ENCODE measurements at places on chromosomes 6 and 20.

- no peak for DNase-seq
These were observed 68.6 kb downstream of the BCKDHB start for GRCh38 chr6:80174900-80175572.

GRCh38 chr20:50471231-50471630, 39.0 kb upstream of the PTPN1 start:
- no peak for DNase-seq

GRCh38 chr6:10597499-10598001, 76.4 kb downstream of the GCNT2 start:
- no peak for DNase-seq

- no peak for DNase-seq
These were observed 336.1 kb upstream of the CITED2 start for GRCh38 chr6:139710556-139710955.

- DNase-seq, result no peak
These were observed 129.9 kb downstream of the CRYBG1 start for GRCh38 chr6:106490436-106490835.

DNA sequence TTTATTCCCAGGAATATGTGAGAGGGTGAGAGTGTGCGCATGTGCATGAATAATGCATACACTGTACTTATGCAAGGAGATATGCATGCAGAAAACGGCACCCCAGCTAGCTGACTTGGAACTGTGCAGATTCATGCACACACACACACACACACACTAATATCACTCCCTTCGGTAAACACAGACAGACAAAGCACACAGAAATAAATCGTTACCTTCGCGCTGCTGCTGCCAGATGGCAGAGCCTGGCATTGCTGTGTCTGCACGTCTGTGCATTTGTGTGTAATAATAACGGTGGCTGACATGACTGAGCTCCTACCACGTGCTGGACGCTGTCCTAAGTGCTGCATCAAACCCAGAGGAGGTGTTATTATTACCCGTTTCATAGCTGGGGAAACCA, 36.8 kb downstream of the PREX1 start:
- no peak for DNase-seq

DNA sequence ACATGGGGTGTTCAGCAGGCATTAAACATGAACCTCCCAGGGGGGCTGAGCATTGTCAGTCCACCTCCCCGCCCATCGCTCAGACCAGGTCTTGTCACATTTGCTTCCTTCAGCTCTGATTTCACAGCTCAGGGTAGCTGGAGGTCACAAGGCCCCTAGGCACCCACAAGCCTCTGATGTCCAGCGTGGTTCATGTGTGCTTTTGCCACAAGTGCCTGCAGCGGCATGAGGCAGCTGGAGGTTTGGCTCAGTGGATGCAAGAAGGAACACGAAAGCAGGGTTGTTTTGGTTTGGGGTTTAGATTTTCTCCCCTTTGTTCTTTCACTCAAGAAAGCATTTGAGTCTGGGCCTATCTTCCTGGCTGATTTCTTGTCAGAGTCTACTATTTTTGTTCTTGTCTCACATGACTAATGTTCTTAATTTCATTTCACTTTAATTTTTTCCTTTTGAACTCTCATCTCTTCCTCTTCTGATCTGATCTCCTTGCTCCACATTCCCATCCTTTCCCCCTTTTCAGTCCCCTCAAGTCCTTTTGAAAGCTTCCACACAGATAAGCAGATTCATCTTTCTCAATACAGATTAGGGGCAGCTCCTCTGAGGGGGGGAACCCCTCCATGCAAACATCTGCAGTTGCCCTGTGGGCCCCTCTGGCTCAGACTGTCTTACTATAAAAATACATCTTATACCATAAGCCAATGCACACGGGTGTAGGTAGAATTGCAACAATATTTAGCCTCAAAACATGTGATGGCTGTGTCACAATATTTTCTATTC, 68.1 kb upstream of the CEP85L start:
- DNase-seq, result no peak

DNA sequence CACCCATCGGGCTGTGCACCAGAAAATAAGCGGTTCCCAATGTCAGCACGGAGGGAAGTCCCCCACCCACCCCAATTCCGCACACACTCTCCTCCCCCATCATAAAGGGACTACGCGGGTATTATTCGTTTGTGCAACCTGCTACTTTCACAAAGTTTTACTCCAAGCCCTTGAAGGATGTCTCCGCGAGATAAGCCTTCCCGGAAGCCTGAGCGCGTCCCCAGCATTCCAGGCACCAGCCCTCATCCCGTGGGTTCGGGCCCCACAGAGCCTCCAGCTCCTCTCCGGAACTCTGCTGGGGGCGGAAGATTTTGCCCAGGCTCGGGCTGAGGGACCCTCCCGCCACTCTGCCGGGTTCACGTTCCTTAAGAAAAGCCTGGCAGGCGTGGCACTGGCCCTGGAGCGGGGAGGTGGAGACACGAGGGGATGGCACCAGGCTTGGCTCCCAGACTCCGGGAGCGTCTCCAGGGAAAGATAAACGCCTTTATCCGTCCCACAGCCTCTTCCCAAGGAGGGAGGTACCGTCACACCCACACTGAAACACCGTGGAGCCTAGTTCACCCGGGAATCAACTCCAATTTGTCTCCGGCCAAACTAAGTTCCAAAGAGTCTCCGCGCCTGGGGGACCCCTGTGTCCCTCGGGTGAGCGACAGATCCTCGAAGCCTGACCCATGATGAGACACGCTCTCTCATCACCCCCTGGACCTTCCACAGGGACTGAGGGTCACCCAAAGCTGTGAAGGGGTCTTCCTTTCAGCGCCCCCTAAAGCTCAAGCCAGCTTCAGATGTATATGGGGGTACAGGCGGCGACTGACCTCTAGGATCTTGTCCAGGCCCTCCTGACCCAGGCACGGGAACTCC, 934 bp downstream of the KCNK5 start:
- DNase-seq, result no peak

DNA sequence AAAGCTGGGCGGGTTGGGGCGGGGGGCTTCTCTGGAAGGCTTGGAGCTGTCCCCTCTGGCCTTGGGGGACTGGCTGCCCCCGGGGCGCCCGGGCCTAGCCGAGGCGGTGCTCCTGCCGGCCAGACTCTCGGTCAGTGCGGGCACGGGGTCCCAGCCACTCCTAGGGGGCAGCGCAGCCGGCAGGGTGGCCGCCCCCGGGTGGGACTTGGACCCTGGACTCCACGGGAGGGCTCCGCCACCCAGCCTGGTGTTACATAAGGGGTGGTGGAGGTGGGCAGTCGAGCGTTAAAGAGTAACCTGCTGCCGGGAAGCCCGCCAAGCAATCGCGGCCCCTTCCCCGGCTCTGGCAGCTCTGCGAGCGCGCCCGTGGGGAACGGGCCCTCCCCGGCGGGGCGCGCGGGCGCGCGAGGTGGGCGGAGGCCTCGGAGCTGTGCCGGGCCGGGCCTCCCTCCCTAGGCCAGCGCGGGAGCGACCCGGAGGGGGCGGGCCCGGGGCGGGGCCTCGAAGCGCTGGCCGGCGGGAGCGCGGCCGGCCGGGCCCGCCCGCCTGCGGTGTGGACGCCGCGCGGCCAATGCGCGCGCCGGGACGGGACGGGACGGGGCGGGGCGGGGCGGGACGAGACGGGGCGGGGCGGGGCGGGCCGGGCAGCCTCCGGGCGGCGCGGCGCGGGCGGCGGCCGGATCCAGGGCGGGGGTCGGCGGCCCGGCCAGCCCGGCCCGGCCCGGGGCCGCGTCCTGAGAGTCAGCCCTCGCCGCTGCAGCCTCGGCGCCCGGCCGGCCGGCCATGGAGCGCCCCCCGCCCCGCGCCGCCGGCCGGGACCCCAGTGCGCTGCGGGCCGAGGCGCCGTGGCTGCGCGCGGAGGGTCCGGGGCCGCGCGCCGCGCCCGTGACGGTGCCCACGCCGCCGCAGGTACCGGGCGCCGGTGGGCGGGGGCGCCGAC, at the start of gene SLC2A4RG:
SLC2A4RG (plus strand) TSS at position 647 of the 940 bp plus-strand sequence; CDS start at position 784, 137 bp downstream.
- peak; percentile 62 for DNase-seq

DNA sequence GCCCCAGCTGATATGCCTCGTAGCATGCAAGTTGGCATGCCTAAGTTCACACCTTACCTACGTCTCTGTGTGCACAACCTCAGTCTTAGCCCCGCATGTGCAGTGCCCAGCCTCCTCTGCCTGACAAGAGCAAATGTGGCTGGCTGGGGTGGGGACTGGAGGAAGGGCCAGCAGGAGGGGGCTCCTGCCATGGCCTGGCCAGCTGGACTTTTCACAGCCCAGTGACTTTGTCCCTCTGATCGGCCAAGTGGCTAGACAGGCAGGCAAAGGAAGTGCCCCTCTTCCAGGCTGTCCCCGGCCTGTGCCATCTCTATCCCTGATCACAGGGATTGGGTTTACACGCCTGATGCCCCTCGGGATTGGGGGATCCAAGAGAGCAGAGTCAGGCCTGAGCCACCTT, 49.5 kb upstream of the SIRPA start:
- no peak for DNase-seq

DNA sequence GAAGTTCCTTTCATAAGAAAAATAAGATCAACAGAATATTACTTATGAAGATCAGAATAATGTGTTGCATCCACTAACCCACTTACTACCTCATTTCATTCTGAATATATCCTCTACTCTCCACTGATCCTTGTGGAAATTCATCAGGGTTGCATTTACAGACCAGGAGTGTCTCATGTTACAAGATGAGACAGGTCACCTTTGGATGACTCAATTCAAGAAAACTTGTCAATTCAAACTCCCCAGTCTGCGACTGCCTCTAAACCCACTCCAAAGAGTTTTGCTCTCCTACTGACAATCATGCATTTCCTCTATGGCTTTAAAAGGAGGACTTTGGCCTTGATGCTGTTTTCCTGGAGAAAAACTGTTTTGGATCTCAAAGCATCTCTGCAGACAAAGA, 68.4 kb downstream of the ID4 start:
- no peak for DNase-seq

- no peak for DNase-seq
These were observed 106.6 kb upstream of the SNX9 start for GRCh38 chr6:157716251-157716995.

- DNase-seq, result no peak
These were observed 7.8 kb downstream of the USP49 start for GRCh38 chr6:41887331-41887751.

GRCh38 chr6:169851641-169852503, 100.5 kb downstream of the ERMARD start:
- peak; percentile 19 for DNase-seq

- DNase-seq, result no peak
These were observed 123.9 kb downstream of the MAP3K4 start for GRCh38 chr6:161115468-161115867.

- peak; percentile 52 for DNase-seq
These were observed 31.7 kb downstream of the C20orf173 start for GRCh38 chr20:35497780-35498189.

DNA sequence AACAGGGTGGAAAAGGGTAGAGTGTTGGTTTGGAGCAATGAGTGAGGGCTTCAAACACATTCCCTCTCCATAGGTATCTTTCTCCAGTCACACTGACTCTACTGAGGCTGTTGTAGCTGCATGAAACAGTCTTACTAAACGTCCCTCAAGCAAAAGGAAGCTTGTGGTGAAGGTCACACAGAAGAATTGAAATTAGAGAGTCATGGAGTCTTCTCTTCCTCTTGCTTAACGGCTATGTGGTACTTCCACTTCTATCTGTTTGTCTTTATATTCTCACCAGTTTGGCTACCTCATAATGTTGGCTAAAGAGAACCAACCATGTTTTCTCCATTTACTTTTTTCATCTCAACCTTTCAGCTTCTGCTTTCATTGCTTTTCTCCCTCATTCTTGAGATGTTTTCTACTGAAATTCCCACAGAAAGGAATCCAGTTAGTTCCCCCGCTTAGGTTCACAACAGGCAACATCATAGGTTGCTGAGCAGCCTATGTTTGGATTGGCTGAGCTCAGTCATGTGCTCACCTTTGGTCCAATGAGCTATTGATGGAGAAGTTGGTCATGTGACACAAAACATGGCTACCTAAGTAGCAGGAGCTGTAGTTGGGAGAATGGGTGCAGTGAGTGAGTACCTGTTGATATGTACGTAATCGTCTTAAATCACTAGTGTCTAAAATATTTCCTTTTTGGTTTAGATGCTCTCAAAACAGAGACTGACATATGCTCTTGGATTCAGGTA, 99.8 kb downstream of the SNAP25 start:
- no peak for DNase-seq

DNA sequence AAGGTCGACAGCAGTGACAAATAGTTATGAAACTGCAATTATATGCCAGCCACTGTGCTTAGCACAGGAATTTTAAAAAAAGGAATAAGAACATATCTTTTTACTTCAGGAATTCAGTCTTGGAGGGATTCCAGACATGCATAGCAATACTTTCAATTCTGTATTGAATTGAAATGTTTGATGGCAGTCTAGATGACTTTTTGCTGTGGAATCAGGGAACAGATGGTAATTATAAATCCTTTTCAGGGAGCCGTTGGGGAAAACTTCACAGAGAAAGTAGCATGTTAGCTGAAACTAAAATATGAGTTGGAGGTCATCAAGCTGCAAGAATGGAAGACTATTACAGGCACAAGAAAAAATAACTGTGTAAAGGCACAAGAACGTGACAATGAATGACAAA, 74.8 kb downstream of the IMPG1 start:
- no peak for DNase-seq

DNA sequence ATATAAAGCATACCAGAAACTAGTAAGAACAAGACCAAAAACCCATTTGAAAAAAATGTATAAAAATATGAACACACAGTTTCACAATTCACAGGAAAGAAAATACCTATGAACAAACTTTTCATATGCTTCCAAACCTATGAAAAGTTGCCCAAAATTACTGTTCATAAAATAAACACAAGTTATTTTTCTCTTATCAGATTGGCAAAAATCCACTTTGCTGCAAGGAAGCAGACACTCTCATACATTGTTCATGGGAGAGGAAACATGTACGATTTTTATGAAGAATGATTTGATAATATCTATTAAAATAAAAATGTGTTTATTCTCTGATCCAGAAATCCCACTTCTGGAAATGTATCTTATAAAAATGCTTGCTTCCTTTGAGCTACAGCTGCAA, 40.0 kb upstream of the OCSTAMP start:
- no peak for DNase-seq

- DNase-seq, result no peak
These were observed 34.2 kb upstream of the GSTA4 start for GRCh38 chr6:53029257-53029656.

GRCh38 chr20:47499053-47499452, 2.6 kb upstream of the NCOA3 start:
- no peak for DNase-seq
